ENCODE measurements at places on chromosomes 6 and 20.

GRCh38 chr6:36851626-36852025, 12.4 kb upstream of the CPNE5 start:
- no peak for DNase-seq

GRCh38 chr6:14734416-14735340, 511.2 kb upstream of the JARID2 start:
- DNase-seq, result no peak

- no peak for DNase-seq
Observed at GRCh38 chr20:59117526-59117925, 46.1 kb upstream of the ZNF831 start.

- no peak for DNase-seq
Observed at GRCh38 chr6:33543116-33543515, 37.0 kb downstream of the BAK1 start.

DNA sequence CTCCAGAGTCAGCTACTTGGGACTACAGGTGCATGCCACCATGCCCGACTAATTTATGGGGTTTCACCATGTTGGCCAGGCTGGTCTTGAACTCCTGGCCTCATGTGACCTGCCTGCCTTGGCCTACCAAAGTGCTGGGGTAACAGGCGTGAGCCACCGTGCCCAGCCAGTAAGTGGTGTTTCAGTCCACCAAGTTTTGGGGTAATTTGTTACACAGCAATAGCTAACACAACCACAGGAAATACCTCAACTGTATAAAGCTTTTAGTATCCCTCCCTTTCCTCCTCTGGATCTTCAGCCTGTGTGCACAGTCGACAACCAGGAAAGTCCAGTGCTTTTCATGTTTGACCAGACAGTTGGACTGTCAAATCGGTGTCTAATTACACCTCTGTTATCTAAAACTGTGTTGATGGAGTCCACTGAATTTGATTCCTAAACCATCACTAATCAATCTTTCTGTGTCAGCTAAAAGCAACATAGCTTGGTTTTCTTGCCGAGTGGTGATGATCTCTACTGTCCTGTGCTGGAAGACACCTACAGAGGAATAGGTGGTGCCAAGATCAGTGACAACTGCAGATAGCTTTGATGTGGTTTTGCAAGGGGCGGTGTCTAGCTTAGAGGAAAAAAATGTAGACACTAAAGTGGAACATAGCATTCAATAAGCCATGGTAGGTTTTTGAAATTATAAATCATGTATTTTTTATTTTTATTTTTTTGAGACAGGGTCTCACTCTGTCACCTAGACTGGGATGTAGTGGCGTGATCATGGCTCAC, 22.2 kb upstream of the ZBTB2 start:
- DNase-seq, result no peak

GRCh38 chr6:21348146-21348503, 245.4 kb upstream of the SOX4 start:
- no peak for DNase-seq

- no peak for DNase-seq
Observed at GRCh38 chr6:169591616-169592015, 110.2 kb downstream of the WDR27 start.

DNA sequence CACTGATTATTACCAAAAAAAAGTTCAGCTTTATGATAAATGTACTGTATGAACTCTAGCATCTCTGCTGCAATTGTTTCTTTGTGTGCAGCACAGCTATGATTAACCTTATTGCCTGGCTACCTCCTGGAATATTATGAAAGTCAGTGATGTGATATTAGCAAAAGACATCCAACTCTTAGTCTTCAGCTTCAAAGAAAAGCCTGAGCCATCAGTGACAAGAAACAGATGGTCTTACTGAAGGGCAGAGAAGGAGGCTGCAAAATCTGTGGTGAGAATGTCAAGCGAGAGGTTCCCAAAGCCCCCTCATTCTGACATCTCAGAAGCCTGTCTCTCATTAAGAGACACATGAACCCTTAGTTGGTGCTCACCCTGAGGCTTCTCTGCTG, 89.4 kb upstream of the TNFAIP3 start:
- no peak for DNase-seq

- DNase-seq, result no peak
Observed at GRCh38 chr6:15110726-15111354, 135.0 kb upstream of the JARID2 start.

DNA sequence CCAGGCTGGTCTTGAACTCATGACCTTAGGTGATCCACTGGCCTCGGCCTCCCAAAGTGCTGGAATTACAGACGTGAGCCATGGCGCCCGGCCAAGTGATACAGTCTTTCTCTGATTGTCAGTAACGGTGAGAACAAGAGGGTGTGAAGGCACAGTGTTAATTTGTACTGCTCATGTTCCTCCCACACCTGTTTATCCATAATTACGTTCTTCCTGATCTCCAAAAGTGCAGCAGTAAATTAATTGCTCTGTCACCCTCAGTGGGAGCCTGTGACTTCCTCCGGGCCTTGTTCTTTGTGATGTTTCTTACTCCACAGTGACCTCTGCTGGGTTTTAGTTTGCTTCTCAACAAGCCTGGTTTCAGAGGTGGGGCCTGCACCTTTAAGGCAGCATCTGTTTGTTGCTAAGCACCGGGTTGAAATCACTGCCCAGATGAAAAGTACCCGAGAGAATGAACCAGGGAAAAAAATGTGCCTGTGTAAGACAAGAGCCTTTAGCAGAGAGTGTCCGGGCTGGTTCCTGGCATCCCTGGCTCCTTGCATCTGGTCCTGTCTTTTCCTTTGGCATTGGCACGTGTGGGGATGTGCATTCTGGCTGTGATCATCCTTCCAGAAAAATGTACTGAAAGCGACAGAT, 89.1 kb upstream of the CLDN20 start:
- peak; percentile 56 for DNase-seq

DNA sequence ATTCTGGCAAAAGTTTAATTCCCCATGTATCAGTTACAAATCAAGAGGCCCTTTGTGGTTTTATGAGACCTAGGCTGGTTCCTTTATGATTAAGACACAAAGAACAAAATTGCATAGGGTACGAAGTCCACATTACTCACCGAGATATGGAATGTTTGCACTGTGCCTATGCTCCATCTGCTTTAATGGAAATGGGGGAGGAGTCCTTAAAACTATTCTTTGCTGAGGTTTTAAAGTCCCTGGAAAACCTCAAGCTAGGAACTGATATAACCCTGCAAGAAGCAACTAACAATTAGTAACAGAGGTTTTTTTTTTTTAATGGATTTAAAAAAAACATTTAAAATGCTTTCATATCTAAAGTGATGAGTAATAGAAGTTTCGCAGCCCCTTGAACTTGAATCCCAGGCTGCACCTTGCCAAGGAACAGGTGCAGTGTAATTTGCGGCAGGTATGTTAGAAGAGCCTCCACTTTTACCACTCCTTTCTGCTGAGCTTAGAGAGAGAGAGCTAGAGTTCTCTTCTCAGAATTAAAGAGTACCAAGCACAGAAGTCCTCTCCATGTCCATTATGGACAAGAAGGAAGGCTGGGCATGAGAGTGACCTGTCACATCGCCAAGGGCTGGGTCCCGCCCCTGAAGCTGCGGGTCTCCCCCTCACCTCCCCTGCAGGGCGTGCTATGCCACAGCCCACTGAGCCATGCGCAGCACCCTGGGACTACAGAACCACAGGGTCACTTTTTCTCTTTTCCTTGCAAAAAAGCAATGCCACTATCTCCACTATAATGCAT, 2.3 kb downstream of the SERPINB1 start:
- no peak for DNase-seq

DNA sequence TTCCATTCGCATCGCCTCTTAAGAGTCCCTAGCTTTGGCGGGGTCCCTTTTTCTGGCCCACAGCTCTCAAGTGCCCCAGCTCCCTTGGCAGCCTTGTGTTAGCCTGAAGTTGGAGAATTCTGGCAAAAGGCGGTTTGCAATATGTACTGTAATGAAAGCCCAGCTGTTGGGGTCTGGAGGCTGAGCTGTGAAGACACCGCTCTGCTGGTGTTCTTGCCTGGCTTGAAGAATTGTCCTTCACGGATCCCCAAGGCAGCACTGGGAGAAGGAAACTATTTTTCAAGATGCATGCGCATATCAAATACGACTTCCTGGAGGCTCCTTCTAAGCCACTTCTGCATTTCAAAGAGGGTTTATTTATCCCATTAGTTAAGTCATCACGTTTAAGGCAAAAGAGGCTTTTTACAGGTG, 21.4 kb upstream of the CITED2 start:
- no peak for DNase-seq

- no peak for DNase-seq
Observed at GRCh38 chr20:46618316-46619100, 32.8 kb downstream of the SLC13A3 start.

DNA sequence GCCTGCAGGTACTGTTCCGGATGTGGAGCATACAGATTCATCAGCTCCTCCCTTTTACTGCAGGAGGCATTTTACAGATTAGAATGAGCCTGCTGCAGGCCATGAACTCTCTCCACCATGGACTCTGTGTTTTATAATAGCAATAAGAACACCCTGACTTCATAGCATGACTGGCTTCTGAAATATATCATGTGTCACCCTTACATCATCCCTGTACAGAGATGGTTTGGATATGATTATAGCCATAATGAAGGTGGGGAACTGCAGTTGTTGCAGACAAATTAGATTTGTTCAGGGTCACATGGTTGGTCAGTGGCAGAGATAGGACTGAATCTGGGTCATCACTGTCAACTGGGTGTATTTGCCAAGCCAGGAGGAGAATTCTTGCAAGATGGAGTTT, 100.7 kb downstream of the FOXO3 start:
- DNase-seq, result no peak

GRCh38 chr6:170489836-170490235, 63.3 kb downstream of the PSMB1 start:
- DNase-seq, result no peak

DNA sequence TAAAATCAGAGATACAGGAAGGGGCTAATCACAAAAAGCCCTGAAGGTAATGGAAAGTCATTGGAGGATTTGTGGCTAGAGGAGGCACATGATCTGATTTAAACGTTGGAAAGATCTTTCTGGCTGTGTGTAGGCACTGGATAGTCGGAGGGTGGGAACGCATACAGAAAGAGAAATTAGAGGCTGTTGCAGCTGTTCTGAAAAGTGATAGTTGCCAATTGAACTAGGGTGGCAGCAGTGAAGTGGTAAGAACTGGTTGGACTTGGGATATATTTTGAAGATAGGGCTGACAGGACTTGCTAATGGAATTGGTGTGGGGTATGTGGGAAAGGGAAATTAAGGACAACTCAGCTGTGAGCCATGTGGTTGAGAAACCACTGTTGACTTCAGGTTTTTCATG, 223.6 kb downstream of the OGFRL1 start:
- DNase-seq, result no peak

GRCh38 chr20:58374027-58374850, 14.8 kb upstream of the VAPB start:
- DNase-seq, result no peak

DNA sequence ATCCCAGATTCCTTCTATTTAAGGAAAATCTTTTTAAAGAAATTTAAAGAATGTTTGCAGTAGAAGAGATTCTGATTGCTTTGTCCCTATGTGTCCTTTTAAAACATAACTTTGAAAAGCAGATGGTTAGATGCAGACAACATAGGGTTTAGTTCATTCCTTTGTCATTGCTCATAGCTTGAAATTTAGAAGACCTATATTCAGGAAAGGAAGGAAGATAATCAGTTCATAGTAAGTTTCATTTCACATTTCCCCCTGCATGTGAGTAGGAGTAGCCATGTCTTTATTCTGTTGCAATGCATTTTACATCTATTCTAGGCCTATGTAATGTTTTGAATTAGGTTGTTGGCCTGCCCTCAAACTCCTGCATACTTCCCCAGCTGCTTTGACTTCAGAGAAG, 197.9 kb upstream of the GRIK2 start:
- no peak for DNase-seq

DNA sequence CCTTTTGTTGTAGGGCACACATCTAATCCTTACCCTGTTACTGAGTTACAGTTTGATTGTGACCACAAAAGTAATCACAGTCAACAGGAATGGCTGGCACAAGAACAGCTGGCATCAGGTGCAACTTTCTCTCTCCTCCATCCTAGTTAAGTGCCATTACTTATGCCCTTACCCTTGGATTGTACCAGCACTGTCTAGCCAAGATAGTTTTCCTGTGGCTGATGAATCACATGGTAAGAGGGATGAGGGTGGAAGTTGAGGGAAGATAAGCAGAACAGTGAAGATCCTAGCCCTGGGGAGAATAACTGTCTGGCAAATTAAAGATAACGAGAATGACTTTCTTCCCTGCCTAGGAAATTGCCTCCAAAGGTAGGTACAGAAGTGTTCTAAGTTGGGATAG, 42.0 kb downstream of the RNF217 start:
- no peak for DNase-seq

- DNase-seq, result no peak
Observed at GRCh38 chr6:41445261-41445660, 100.9 kb upstream of the FOXP4 start.

DNA sequence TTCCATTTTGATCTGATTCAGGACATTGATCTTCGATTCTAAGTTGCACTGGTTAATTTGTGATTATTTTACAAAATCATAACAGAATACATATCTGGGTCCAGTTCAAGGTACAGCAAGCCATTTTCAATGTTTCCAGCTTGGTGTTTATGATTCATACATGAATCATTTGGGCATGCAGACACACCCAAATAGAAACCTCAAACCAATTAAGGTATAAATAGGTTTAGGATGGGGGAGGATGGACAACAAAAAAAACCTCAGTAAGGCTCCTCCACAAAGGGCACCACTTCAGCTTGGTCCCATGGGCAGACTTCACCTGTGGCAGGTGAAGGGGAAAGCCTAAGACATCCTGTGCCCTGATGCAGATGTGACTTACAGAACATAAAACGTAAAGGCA, 192.7 kb downstream of the KHDC1L start:
- DNase-seq, result no peak

DNA sequence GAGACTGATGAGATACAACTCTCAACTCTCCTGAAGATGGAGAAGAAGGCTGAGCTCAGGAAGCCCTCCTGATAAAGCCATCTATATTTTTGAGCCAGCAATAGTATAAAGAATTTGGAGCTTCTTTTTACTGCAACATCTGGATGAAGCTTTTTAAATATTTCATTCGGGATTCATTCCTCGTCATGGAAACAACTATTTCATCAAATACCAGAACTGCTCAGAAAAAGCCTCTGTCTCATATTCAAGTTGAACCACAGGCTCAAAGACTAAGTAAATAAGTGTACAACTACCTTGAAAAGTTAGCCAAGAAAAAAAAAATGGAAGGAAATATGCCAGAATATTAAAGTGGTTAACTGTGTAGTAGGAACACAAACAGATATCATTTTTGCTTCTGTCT, 37.8 kb downstream of the PTPRT start:
- no peak for DNase-seq

DNA sequence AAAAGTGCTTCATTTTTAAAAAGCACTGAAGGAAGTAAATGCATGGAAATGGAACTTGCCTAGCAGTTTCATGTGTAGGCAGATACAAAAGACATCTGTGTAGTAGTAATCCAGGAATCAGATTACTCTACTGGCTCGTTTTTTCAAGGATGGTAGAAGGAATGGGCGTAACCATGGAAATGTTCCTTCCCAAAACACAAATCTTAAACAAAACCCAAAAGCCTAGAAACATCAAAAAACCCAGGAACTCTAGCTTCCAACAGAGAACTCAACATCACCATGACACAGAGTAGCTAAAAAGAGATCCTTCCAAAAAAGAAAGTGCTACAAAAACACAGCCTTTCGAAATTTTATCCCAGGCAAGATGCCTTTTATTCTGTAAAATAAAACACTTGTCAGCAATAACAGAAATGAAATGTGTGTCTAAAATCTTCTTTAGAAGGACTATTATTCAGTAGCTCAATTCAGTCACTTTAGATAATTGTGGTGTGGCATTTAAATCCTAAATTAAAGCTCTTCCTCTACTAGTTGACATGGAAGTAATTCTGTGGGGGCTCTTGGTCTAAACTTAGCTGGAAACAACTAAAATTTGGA, 81.7 kb downstream of the FAM217A start:
- DNase-seq, result no peak
